ENCODE measurements at places on chromosomes 5 and 9.

GRCh38 chr9:76886318-76886717, 19.6 kb downstream of the PRUNE2 start:
- DNase-seq: no peak

- no peak for DNase-seq
Measured at GRCh38 chr5:135156715-135157404, 122.8 kb upstream of the PITX1 start.

DNA sequence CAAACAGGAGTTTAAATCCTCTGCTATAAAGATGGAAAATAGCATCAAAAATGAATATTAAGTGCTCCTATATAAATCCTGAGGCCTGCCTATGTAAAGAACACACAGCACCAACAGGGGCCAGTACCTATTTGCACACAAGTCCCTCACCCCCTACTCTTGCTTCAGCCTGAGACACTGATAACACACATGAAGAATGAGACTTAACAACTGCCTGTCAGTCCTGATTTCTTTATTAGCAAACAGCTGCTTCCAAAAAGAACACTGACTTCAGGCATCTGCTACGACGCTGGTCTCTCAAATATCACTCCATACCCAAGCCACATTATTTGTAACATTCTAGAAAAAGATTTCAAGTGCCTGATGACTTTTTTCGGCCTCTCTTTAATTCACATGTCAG, 55.5 kb downstream of the MYO10 start:
- no peak for DNase-seq

DNA sequence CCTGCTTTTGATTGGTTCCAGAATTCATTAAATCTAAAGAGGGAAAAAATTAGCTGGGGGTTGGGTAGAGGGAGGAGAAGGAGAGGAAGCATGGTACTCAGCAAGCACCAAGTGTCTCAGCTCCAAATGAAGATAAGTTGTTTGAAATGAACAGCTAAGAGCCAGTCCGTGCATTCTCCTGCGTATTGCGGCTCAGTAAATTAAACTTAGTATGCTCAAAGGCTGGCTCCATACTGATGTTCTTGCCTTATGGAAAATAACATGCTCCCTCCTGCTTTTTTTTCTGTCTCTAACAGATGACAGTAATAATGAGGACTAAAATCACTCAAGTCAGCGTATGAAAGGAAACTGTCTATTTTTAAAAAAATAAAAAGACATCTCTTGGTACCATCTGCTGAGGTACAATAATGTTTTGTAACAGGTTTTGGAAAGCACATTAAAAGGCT, 161.0 kb downstream of the SPATA31D1 start:
- DNase-seq: no peak

GRCh38 chr9:98745470-98745869, 36.7 kb upstream of the GABBR2 start:
- DNase-seq: no peak

GRCh38 chr5:132889501-132889900, 16.0 kb downstream of the LEAP2 start:
- no peak for DNase-seq

- no peak for DNase-seq
Measured at GRCh38 chr5:10262995-10263394, 12.9 kb downstream of the CCT5 start.

DNA sequence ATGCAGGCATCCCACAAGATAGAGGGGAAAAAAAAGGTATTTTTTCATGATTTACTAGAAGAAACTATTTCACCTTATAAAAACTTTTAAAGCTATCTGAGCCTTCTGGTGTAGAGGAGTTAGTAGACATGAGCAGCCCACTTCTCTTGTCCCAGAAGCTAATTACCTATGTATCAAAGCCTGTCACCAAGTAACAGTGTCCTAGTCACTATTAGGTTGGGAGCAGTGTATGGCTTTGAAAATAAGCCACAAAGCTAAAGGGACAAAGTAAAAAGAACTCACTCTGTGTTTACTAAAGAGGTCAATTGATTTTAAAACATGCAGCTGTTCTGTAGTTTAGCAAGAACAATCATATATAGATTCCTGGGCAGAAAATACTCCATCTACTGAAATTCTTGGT, 1286.1 kb downstream of the PTPRD start:
- DNase-seq: no peak

DNA sequence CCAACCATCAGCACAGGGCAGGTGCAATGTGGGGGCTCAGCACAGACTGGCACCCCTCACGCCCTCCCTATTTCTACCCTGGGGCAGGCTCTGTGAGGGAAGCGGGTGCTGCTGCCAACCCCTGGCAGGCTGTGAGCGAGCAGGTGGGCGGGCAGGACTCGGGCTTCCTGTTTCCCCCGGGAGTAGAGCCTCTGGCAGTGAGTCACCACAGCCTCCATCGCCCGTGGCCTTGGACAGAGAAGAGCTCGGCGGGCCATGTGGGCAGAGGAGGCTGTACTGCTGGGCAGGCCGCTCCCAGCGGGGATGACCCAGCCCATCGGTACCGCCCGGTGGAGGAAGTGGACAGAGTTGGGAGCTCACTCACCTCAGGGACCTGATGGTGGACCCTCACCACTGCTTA, 16.6 kb downstream of the KCNT1 start:
- no peak for DNase-seq

- no peak for DNase-seq
Measured at GRCh38 chr9:132239518-132239917, 77.7 kb downstream of the NTNG2 start.

DNA sequence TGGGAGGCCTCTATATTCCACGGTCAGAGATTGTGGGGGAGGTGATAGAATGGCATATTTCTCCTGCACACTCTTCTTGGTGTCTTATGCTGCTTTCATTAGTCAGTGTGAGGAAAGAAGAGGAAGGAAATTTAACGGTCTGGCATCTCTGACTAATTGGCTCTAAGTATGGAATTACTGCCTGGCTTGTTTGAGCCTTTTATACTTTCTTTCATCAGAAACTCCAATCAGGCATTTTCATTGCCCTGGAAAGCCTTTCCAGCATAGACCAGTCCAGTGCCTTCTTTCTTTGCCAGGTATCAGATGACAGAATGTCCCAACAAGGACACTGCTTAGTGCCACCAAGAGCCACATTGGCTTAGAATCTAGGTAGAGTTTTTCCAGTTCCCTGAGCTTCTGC, 30.2 kb downstream of the CYSTM1 start:
- DNase-seq: no peak

GRCh38 chr5:138458856-138459255, 6.4 kb upstream of the EGR1 start:
- no peak for DNase-seq

DNA sequence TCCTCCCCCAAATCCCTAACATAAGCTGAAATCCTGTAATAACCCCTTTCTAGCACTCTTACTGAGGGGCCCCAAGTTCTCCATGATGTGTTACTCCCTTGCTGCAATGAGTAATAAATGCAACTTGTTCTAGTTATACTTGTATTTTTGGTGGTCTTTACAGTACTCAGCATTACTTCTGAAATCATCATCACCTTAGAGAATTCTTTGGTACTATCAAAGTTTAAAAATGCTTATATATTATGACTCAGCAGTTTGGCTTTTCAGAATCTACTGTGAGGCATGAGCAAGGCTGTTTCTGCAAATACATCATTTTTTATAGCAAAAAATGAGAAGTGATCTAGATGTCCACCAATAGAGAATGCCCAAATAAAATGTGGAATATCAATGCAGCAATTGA, 20.7 kb upstream of the ROPN1L start:
- DNase-seq: no peak

GRCh38 chr9:112186695-112187094, 11.6 kb upstream of the SUSD1 start:
- no peak for DNase-seq

DNA sequence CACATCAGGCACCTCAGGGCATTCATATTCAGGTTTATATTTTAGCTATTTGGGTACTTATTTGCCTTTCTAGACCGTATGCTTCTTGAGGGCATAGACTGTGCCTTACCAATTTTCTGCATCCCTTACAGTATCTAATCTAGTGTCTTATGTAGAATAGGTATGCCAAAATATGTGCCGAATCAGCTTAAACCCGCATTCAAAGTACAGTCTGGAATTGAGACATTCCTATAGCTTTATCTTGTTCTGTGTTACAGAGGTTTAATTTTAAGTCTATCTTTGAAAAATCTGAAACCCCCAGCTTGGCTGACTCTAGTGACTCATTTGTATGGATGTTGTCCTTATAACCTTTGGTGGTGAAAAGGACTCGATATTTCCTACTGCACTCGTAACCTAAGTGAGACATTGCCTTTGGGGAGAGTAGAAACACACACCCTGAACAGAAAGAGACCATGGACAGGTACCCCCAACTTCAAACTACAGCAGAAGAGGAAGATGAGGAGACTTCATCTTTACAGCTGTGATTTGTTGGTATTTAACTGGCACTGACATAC, 27.0 kb upstream of the TMOD1 start:
- no peak for DNase-seq

DNA sequence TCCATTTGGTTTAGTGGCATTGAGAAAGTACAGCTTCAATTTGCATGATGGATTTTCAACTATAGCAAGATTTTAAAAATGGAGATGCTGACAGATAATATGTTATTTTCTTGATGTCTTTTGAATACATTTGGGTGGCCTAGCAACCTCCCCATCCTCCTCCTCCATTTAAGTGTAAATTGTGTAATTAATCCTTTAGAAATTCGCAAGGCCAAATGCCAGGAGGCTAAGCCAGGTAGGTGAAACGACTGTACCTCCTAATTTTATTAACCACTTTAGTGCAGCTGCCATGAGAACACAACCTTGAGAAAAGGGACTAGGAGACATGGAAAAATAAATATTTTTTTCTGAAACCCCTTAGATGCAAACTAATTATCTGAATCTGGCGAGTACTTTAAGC, 248.8 kb downstream of the MRPS30 start:
- DNase-seq: no peak

- no peak for DNase-seq
Measured at GRCh38 chr9:124272979-124273378, 15.2 kb downstream of the NEK6 start.

DNA sequence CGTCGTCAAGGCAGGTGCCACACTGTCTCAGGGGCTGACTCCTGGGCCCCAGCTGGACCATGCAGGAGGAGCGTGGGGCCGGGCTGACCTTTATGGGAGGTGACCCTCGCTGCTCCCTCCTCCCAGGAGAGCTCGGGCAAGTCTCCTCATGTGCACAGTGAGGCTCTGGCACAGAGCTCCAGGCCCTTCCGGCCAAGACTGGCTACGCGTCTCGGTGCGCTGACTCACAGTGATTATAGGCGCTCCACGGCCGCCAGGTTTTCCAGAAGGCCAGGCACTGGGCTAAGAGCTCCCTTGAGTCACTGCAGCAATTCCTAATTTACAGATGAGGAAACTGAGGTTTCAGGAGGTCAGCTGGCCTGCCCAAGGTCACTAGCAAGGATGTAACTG, 47.4 kb downstream of the VAV2 start:
- no peak for DNase-seq

DNA sequence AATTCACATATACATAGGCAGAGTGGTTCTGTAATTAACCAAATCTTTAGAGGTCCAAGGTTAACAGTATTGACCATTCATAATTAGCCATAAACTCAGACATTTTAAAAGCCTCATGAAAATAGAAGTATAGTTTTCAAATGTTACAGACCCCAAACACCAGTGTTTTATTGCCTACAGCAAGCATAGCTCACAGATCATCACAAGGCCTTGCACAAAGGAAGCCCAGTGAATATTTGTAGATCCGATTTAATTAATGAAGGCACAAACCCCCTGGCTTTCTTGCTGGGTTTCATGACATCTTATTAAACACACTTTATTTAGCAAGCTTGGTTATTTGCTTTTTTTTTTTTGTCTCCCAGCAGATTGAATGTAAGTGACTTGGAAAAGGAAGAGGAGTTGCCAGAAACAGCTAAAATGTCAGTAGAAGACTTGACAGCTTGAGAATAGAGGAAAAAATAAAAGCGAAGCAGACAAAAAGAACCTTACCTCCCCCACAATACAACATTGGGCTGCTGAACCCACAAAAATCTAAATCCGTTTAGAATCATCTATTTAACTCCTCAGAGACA, 283.9 kb upstream of the TNC start:
- DNase-seq: no peak

- DNase-seq: no peak
Measured at GRCh38 chr5:523441-524222, 617 bp downstream of the SLC9A3 start.

- DNase-seq: no peak
Measured at GRCh38 chr5:161530700-161531099, 15.8 kb downstream of the GABRB2 start.

DNA sequence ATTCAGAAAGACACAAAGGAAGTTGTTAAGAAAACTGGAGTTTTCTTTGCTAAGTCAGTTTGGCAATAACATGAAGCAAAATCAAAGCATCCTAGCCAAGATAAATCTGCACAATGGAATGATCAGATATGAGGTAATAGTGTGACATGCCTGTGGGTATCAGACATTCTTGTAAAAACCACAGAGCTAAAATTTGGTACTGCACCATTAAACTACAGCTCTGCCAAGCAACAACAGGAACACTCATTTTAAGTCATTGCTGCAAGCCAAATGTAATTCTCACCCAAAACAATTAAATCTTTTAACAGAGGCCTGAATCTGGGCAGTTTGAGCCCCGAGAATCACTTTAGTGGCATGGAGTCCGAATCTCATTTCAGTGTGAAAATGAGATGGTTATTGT, 96.6 kb downstream of the VCAN start:
- DNase-seq: no peak

DNA sequence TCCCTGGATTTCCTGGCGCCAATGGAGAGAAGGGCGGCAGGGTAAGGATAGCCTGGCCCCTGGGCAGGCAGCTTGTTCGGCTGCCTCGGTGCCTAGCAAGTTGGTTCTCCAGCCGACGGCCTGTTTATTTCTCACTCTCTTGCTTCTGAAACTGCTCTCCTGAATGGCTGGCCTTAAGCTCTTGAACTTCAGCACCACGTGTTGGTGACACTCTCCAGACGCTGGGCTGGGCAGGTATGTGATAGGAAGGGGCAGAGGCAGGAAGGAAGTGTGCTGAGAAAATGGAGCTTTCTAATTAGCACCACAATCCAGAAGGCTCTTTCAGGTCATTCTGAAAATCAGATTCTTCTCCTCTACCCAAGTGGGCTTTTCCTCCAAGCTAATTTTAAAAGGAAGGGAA, 91.4 kb upstream of the FCN2 start:
- no peak for DNase-seq

DNA sequence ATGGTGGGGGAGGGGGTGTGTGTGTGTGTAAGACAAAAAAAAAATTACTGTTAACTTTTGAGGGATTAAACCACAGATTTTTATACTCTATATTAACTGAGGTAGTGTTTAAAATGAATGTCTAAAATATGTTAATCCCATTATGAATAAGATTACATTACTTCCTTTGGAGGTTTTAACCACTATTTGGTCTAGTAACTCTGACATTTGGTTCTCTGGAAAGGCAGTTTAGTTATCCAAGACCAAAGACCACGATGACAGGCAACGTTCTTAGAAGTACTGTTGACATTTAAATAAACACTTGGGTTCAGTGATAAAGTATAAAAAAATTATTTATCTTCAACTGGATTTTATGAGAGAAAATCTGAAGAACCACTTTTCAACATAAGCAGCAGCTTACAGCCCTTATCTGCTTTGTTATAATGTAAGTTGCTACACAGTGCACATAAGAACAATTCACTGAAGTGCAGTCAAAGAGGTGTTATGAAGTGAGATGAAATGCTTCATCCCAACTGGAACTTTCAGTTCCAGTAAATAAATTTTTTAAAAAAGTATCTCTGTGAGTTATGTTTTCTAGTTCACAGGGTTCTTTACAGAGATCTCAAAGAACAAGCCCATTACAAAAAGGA, 94.5 kb downstream of the OSMR start:
- no peak for DNase-seq

GRCh38 chr5:112929336-112930081, 7.5 kb upstream of the REEP5 start:
- DNase-seq: no peak
